ENCODE measurements at places on chromosomes 5 and 9.

- DNase-seq = peak; percentile 79
Observed at GRCh38 chr5:16616536-16617273, at the start of gene RETREG1. RETREG1 (minus strand) TSS chr5:16616997; CDS start chr5:16616971, 26 bp downstream.

DNA sequence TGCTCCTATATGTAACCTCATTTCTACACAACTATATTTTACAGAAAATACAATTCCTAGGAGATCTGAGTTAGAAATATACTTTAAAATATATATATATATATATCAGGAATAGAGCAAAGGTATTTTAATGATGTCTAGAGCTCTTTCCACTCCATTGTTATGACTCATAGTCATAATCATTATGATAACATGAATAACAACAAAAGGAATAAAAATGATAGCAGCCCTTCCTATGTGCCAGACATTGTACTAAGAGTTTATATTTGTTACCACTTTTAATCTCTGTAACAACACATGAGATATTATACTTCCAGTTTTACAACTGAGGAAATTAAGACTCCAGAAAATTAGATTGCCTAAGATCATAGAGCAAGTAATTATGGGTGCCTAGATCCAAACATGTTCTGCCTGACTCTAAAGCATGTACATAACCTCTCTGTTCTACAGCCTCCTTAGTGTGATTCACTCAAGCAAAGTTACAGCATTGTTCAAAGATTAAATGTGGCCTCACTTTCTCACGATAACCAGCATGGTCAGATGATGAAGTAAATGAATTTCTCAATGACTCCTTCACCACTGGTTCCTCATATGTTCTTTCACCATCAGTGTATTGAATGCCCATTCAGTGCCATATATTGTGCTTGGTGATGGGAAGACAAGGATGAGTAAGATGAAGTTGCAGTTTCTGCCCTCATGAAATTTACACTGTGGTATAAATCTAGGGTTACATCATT lies 452.1 kb downstream of the EFNA5 start:
- no peak for DNase-seq

- no peak for DNase-seq
Observed at GRCh38 chr5:177312649-177313181, 1.0 kb upstream of the MXD3 start.

DNA sequence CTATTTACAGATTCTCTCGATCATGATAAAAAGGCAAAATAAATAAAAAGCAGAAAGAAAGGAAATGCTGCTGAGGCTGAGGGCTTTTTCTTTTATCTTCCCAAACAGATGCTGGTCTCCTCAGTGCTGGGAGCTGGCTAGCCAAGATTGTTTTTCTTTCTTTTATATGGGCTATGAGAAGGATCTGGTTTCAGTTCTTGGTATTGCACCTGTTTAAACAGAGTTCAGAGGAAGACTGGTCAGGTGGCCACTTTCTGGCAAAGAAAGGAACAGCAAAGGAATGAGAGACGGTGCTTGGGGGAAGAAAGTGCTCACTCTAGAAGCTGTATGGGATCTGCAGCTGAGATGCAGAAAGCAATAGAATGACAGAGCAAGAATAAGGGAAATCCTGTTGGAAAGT lies 88.9 kb downstream of the SLF1 start:
- DNase-seq = no peak

DNA sequence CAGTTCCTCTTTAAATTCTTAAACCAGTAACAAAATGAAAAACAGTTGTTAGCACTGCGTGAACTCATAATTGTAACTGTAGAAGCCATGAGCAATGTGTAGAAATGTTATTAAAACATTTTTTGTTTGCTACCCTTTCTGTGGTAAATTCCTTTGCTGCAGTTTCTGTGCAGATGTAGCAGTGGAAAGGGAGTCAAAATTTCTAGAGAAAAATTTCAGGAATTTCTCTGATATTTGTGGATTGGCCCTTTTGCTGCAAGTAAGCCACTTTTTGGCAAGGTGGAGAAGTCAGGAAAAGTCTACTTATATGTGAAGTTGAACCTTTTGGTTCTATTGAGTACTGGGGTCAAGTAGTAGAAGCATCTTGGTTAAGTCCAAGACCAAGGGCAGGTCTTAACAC lies 10.1 kb downstream of the FBXL7 start:
- DNase-seq = no peak

- no peak for DNase-seq
Observed at GRCh38 chr5:560792-561166, 36.5 kb upstream of the SLC9A3 start.

Measured in stimulated activated CD4-positive, alpha-beta T cell treated with anti-CD3 and anti-CD28 coated beads, TNF-alpha, amount 100 ng/mL, for 1 hour (primary cell).